ENCODE measurements at places on chromosomes 7 and 10.
A peak's percentile ranks its signal among the peaks of the same experiment; 100 is the strongest.

DNA sequence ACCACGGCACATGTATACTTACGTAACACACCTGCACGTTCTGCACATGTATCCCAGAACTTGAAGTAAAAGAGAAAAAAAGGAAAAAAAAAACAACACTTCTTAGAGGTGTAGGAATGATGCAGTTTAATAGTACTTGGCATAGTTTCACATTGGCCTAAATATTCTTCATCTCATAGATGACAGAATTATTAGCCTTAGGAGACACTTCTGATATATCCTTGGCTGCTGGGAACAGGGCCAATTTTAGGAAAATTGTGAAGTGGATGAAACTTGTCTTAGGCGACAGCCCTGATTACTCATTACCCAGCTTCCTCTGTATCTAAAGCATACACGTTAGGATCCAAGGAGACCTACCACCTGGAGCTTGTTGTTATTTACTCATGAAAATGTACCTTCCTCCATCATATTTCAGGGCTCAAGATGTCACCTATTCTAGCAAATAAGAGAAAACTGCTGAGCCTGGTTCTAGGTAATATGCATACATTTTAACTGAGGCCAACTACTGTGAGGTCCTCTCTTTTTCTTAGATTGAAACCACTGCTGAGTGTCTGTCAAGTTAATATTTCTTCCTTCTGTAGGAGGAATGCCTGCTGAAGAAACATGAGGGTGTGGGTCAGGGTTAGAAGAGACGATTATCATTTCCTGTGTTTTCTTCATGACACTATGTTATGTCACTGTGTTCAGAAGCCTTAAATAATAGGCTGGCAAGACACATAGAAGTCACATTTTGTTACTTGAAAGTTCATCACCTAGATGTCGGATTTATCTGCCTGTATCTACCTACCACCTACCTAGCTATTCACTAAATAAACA lies 44.3 kb downstream of the CPED1 start:
- no peak for DNase-seq

GRCh38 chr10:103980288-103980906 lies 13.5 kb downstream of the SLK start:
- DNase-seq, result no peak

DNA sequence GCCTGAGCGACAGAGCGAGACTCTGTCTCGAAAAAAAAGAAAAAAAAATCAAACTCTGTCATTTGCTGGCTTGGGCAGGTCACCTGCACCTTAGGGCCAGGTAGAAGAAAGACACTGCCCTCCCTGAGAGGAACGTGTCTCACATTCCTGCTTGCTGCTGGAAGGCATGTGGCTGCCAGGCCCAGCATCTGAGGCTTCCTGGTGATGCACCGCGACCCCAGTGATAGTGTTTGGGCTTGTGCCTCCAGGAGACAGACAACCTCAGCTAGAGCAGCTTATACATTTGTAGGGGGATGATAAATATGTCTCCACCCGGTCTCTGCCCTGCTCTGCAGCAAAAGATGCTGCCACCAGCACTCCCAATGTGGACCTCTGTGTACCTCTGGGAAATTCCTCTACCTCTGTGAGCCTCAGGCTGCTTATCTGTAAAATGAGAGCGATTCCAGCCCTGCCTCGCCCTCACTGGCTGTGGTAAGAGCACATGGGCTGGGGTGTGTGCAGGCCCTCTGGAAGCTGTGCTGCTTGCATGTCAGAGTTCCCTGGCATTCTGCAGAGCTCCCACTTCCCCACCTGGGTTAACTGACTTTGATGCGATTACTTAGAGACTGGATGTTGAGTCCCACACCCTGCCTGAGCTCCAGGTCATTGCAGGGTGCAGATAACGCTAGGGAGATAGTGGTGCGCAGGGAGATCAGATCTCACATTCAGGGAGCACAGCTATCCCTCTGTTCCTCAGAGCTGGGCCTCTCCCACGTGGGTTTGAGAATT lies 19.9 kb downstream of the SLC29A3 start:
- DNase-seq, result no peak

- DNase-seq, result no peak
Measured at GRCh38 chr10:79262959-79263746, 84.1 kb upstream of the PPIF start.

DNA sequence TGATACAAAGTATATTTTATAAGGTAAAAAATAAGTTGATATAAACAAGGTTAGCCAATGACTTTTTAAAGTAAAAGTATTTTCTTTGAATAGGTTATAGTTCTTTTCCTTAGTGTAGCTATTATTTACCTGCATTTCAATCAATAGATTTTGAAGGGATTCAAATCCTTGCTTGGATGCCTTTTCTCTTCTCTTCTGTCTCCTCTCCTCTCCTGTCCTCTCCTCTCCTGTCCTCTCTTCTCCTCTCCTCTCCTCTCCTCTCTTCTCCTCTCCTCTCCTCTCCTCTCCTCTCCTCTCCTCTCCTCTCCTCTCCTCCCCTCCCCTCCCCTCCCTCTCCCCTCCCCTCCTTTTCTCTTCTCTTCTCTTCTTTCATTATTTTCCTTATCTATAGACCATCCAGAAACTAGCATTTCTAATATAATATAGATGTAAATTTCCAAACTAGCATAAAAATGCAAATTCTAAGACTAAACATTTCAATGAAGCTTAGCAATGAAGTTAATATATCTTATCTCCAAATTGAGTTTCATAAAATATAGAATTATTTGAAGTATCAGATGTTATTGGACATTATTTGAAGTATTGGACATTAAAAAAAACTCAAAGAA lies 60.5 kb upstream of the PRKCQ start:
- DNase-seq, result no peak

GRCh38 chr10:50231515-50232260 lies 19.6 kb downstream of the ASAH2 start:
- DNase-seq, result no peak

GRCh38 chr7:141302617-141303016 lies 228.8 kb downstream of the TMEM178B start:
- no peak for DNase-seq

GRCh38 chr10:12561720-12562119 lies 212.4 kb downstream of the CAMK1D start:
- DNase-seq, result no peak

DNA sequence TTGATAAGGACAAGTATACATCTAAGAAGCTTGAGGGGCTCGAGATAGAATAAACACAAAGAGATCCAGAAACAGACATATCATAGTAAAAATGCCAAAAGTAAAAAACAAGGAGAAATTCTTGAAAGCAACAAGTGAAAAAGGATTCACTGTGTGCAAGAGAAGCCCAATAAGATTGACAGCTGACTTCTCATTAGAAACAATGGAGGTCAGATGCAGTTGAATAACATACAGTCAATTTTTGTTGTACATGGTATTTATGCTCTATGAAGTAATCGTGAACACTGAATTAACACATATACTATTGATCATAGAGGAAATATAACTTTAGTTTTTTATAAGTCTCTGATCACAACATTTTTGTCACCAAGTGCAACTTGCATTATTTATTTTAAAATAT lies 982.8 kb upstream of the SORCS1 start:
- DNase-seq, result no peak

DNA sequence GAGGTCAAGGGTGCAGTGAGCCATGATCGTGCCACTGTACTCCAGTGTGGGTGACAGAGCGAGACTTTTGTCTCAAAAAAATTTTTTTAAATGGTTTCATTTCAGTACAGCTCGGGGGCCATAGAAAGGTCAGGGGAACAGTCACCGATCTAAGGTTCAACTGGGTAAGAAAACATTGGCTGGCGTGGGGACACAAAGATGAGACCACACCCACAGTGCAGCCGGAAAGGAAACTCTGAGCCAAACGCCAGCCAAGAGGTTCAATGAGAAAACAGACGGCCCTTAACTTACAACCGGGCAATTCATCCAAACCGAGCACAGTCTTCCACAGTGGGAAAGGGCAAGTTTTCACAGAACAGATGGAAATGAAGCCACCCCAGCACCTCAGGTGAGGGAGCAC lies 65.1 kb downstream of the SLC37A3 start:
- no peak for DNase-seq

- DNase-seq, result no peak
Measured at GRCh38 chr10:71754562-71754961, 18.8 kb downstream of the VSIR start.

GRCh38 chr10:80204677-80205476 lies 460 bp downstream of the ANXA11 start:
- peak; percentile 65 for DNase-seq

GRCh38 chr10:9214618-9215017 lies 1160.1 kb downstream of the GATA3 start:
- DNase-seq, result no peak

DNA sequence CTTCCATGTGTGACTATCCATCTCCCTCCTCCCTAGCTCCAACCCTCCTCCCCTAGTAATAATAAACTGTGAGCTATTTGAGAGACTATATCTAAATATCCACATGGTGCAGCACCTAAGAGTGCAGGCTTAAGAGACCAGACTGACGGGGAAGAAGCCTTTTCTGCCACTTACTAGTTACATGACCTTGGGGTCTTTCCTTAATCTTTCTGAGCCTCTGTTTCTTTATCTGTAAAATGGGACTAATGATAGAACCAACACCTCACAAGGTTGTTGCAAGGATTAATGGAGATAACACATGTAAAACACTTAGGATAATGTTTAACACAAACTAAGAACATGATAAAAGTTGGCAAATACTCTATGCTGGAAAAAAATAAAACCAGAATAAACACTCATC lies 37.1 kb upstream of the FBXW4 start:
- no peak for DNase-seq

- DNase-seq, result no peak
Measured at GRCh38 chr10:8302565-8302964, 248.1 kb downstream of the GATA3 start.

GRCh38 chr7:32285698-32286097 lies 204.5 kb downstream of the LSM5 start:
- no peak for DNase-seq

DNA sequence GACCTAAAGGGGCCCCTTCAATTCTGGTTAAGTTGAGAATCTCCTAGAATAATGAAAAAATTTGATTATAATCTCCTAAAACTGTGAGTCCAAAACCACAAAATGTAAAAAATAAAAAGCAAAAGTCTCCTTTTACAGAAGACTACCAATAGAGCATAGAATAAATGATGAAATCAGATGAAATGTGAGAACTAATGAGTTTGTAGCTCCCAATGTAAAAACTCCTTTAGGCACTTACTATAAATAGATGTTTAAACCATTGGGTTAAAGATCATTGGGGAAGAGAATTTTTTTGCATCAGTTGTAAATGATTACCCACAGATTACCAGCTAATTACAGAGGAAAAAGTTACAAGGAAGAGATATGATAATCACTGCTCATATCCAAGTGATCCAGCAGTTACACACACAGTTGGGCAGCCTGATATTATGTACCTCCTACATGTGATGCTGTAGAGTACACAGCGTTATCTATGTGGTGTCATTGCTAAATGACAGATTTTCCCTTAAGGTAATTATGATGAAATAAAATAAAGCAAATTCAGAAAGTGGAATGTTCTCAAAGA lies 282.7 kb upstream of the SEMA3D start:
- no peak for DNase-seq

All from AG20443 (cell line).